Kidney glomerular epithelial cell (primary cell): ENCODE measurements at places on chromosomes 7 and 10.

DNA sequence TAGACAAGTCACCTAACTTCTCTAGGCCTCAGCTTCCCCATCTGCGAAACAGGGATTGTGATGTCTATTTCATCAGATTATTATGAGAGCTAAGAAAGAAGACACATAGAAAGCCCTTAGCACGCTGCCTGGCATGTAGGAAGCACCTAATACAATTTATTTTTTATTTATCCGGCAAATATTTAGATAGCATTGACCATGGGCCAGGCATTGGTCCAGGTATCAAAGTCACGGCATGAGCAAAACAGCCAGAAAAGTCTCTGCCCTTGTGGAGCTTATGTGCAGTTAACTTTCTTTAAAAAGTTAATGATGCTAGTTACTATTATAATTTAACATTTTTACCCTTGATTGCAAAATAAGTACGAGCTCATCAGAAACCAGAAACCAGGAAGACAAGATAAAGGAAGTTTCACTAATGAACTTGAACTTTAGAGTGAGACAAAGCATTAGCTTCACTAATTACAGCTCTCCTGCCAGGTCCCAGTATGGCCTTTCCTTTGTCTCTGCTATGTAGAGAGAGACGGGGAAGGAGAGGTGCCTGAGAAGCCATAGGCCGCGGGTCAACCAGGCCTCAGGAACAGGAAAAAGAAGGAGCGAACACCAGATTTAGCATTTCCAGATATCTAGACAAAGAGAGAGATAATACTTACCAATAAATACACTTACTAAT lies 139.5 kb upstream of the ADAM12 start:
- no peak for DNase-seq

DNA sequence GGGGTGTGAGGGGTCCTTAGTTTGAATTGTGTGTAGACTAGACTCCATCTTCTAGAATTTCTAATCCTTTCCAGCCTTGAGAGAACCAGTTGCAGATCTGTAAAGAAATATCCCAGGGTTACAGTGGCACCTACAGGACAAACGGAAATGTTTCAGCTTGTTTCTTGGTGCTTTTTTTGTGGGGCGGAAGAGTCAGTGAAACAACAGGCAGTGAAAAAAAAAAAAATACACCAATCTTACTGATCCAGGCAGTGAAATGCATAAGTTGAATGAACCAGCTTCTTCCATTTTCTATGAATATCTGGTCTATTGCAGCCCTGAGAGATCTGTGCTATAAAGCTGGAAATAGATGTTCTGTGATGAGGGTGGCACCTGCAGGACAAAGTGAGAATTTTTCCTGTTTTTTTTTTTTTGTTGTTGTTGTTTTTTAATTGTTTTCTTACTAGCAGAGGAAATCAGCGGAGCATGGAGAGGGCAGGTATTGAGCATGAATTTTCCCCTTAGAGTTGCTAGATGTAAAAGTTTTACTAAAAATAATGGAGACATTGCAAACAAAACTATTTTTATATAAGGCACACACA lies 81.9 kb upstream of the DYNC1I1 start:
- DNase-seq = peak; percentile 74

DNA sequence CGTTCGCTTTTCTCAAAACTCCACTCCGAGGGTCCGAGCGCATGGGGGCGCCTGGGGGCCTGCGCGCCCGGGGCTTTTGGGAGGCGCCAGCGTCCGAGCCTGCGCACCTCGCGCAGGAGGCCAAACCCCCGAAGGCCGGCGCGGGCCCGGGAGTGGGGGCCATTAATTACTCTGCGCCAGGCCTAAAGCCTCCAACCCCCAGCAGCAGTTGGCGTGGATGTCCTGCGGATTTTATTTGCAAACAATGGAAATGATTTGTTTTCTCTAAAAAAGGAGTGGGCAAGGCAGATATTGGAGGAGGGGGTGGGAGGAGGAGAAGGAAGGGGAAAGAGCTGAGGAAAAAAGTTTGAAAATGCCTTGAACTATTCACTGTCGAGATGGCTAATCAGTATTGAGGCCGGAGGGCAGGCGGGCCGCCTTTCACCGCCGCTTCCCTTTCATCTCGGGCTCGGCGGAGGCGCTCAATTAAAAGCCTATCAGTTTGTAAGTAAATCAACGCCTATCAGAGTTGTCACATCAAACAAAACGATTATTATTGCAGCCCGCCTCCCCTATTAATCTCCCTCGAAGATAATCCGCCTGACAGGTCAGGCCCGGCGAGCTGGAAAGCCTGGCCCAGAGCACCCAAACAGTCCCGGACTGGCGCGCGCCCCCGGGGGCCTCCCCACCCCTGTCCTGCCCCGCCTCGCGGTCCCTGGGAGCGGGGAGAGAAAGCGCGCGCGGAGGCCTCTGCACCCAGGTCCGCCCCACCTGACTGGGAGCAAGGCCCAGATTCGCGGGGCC lies 3.4 kb upstream of the ZNF503 start:
- peak; percentile 40 for DNase-seq

DNA sequence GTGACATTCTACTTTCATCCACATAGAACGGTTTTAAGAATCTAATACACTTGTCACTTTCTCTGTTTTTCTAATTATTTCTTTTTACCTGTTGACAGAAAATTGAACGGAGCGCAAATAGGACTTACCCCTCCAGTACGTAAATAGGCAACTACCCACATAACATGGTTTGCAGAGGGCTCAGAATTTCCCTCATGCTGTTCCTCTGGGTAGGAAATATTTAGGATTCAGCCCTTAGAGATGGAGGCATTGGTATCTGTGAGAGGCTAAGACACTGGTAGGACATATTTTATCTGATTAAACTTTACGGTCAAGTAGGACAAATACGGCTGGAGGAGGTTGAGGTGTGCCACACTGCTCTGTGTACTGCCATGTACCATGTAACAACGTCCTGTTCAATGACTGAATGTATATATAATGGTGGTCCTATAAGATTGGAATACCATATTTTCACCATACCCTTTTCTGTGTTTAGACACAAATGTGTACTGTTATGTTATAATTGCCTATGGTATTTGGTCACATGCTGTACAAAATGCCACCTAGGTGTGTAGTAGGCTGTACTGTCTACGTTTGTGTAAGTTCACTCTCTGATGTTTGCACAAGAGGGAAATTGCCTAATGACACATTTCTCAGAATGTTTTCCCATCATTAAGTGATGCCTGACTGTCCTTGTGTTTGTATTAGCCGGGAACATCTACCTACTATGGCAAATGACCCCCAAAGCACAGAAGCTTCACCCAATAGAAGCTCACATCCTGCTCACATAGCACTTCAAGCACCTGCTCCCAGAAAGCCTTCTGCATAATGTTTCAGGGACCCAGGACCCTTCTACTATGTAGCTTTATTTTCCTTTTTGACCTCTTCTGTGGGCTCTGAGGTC lies 429.4 kb upstream of the AKR1E2 start:
- DNase-seq = no peak
